ENCODE measurements at places on chromosomes 13 and 19.

DNA sequence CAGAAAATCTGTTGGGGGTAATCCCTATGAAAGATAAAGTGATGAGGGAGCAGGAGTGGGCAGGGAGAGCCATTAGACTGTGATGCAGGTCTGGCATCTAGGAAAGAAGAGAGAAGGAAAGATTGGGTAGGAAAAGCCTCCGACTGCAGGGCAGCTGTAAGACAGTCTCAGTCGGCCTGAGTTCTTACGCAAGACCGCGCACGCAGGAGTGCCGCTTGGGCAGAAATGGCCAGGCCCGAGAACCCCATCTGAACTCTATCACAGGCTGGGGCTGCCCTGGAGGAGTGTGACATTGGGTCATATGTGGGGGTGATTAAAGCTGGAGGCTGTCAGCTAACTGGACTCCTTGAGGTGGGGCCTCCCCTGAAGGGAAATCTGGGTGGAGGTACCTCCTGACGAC, 13.9 kb upstream of the FBXL3 start:
- no peak for DNase-seq

DNA sequence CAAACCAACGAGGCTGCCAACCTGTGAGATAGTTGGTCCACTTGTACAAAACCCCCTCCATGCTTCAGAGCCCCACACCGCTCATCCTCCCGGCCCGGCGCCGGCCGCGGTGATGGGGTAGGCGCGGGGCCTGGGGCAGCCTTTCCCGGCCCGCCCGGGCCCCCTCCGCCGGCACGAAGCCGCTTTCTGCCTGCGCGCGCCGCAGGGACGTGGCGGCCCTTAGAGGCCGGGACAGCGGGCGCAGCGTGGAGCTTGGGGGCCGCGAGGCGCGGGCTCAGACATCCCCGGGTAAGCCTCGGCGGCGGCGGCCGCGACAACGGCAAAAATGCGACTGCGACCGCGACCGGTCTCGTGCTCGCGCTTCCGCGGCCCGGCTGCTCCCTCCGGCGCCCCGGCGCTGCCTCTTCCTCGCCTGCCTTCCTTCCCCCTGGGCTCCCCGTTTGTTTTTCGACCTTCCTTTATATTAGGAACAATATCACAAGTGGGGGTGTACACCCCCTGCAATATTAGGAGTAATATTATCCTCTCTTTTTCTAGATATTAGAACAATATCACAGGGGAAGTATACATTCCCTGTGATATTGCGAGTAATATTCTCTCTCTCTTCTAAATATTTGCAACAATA, 53.9 kb upstream of the CEACAM21 start:
- DNase-seq = no peak

DNA sequence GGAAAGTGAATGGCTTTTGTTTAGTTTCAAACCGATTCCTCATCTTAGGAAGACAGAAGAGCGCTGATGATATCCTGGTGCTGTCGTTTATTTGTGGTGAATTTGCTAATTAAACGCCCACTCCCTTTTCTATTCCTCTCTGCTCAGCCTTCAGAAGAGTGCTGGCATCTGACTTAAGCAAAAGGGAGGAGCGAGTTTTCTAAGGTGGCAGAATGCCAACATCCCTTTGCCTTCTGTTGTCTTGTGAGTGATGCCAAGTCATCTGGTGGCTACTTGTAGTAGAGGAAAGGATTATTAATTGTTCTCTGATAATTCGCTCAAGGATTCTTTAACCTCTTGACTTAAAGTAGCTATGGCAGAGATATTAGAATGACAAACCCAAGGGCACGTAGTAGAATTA, 68.1 kb downstream of the ERCC5 start:
- DNase-seq = no peak

DNA sequence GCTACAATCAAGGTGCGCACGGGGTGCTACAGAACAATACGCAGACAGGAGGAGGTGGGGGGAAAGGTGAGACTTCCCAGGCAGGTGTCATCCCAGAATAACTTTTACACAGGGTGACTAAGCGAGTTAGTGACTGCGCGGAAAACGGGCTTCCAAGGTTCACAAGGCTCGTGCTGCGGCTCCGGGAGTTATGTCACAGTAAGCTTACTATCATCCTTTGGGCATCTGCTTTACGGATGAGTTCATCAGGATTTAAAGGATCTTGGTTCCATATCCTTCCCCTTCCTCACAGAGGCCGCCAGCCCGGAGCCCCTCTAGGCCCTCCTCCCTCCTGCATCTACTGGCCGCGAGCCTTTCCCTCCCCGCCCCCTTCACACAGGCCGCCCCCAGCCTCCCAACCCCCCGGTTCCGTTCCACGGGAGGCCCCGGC, 474 bp upstream of the IFT88 start:
- peak; percentile 60 for DNase-seq

GRCh38 chr13:50908371-50908770, 1.2 kb upstream of the RNASEH2B start:
- DNase-seq = no peak

DNA sequence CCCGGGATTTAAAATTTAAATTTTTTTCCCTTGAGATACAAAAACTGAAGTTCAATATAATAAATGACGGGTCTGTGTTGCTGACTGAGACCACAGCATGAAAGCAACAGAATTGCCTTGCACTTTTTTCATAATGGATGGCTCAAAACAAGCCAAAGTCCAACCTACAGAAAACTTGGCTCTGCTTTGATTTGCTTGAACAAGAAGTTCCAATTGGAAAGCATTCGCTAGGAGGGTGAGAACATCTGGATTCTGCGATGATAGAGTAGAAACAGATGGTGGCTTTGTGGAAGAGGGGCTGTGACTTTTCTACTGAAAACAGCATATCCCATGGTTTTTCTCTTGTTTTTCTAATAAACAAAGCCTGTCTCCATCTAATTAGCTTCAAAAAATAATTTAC, 46.4 kb downstream of the THSD1 start:
- DNase-seq = peak; percentile 58

All from right renal pelvis (tissue), 4 donors.